Omental fat pad (tissue), 4 donors: ENCODE measurements at places on chromosomes 3 and 15.

DNA sequence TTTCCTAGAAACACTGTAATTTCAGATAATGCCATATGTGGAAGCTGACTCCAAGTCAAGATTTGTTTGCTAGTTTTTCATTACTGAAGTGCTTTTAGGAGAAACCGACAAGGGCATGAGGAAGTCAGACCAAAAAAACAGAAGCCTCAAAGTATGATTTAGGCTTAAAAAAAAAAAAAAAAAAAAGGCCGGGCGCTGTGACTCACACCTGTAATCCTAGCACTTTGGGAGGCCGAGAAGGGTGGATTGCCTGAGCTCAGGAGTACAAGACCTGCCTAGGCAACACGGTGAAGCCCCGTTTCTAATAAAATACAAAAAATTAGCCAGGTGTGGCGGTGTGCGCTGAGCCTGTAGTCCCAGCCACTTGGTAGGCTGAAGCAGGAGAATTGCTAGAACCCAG is 11.6 kb downstream of the RPL15 start:
- no peak for DNase-seq

GRCh38 chr3:81985996-81986723 is 224.7 kb upstream of the GBE1 start:
- no peak for DNase-seq

DNA sequence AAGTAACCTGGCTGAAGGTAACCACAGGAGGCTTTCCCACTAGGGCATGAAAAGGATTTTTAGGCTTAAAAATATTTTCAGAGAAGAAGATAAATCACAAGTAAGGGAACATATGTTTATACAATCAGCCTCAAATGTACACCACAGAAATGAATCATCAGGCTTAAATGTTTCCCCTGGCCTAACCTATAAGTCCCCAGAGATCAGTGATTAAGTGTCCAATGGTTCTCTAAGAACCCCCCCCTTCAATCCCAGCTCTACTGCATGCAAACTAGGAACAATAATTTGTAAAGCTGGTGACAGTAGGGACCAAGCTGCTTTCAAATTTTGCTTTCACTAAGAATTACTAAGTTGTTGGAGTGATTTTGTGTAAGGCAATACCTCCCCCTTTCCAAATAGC is 431.6 kb upstream of the LMCD1 start:
- DNase-seq, result no peak

GRCh38 chr3:45499529-45499928 is 95.0 kb upstream of the LIMD1 start:
- no peak for DNase-seq

GRCh38 chr15:38996111-38996631 is 431.6 kb upstream of the RASGRP1 start:
- no peak for DNase-seq

- no peak for DNase-seq
These were observed 133.6 kb downstream of the MEIS2 start for GRCh38 chr15:36966708-36967107.

- DNase-seq, result no peak
These were observed 28.9 kb downstream of the CLEC3B start for GRCh38 chr3:45055032-45055410.

- DNase-seq, result no peak
These were observed 86.3 kb upstream of the TCF12 start for GRCh38 chr15:56832125-56832524.

DNA sequence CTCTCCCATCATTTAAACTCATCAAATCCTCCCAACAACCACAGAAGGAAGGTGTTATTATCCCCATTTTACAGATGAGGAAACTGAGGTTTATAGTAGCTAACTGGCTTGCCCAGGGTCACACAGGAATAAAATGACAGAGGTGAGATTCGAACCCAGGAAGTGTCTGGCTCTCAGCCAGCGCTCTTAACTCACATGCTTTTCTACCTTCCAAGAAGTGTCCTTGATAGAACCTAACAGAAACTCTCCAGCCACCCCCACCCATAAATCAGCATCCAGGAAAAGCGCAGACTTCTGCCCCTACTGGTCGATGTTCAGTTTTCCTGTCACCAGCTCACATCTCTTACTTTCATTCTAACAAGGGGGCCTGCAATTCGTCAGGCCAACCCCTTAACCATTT is 51.7 kb downstream of the SPATA12 start:
- DNase-seq, result no peak

DNA sequence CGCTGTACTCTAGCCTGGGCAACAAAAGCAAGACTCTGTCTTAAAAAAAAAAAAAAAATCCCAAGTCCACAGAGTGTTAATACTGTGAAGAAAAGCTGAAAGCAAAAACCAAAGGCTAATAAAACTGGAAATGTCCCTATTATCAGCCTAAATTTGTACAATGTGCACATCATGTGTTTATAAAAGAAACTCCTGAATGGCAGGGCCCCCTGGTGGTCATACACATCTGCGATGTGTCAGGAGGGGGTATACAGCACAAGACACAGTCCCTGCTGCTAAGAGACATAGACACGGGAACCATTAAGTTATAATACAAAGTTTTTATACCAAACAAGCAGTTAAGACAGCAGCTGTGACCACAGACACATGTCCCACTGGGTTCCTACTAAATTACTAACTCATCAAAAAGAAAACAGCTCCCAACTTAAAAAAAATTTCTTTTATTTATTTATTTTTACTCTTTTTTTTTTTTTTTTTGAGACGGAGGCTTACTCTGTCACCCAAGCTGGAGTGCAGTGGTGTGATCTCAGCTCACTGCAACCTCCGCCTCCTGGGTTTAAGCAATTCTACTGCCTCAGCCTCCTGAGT is 31.0 kb downstream of the IDH2 start:
- DNase-seq, result peak; percentile 75

DNA sequence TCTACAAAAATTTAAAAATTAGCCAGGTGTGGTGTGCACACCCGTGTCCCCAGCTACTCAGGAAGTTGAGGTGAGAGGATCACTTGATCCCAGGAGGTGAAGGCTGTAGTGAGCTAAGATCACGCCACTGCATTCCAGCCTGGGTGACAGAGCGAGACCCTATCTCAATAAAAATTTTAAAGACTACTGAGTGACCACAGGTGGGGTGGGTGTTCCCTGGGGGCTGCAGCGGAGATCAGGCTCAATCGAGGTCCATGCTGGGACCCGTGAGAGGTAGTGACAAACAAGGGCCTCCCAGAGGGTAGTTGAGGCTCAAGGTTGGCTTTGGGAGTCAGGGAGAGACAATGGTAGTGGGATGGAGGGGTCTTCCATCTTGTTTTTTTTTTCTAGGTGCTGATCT is 38.9 kb upstream of the LIMD1 start:
- no peak for DNase-seq

DNA sequence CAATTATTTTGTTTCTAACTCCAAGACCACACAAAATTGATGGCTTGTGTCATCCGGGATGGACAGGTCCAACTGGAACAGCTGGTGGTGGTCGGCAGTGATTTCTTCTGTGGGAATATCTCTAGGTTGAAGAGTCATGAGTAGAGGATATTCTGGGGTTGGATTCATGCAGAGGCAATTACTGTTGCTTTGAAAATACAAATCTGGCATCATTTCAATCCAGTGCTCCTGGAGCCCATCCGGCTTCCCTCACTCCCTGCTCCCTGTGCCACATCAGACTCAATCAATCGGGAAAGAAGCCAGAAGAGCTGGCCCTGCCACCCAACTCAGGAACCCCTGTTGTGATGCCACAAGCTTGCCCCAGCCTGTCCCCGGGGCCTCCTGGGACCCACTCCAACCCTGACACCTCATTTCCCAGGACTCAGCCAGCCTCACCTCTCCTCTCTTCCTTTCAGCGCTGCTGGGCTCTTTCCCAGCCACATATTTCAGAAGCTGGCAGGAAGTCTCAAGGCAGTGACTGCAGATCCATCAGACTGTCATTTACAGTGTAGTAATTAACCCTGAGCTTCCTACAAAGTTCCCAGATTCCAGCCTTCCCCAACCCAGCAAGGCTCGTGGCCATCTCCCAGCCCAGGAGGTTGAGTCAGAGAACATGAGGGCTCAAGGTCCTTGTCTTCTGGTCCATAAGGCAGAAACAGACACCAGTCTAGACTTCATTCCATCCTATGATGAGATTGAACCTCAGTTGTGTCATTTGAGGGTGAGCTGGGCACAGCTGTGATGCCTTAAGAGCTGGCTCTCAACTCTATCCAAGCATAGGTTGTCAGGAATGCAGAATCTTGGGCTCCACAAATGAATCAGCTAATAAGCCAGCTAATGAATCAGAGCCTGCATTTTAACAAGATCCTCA is 114.0 kb downstream of the FAM174B start:
- no peak for DNase-seq

- DNase-seq, result no peak
These were observed 98.0 kb downstream of the ATG7 start for GRCh38 chr3:11370191-11370590.

- no peak for DNase-seq
These were observed 337.9 kb upstream of the GRM7 start for GRCh38 chr3:6523043-6523442.

DNA sequence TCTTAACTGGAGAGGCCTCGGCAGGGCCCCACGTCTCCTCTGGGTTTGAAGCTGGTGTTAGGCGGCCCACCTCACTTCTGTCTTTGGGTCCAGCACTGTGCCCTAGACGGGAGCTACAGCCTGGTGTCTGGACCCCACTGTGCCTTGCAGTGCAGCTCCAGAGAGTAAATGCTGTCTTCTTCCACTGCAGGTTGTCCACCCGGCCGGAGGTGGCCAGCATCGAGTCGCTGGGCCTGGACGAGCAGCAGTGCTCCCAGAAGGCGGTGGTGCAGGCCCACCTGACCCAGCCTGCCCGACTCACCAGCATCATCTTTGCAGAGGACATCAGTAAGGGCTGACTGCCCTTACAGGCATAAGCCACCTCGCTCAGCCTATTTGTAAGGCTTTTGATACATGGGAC is 53.1 kb upstream of the TAMM41 start:
- DNase-seq, result no peak
